ENCODE measurements at places on chromosomes 4 and X.

DNA sequence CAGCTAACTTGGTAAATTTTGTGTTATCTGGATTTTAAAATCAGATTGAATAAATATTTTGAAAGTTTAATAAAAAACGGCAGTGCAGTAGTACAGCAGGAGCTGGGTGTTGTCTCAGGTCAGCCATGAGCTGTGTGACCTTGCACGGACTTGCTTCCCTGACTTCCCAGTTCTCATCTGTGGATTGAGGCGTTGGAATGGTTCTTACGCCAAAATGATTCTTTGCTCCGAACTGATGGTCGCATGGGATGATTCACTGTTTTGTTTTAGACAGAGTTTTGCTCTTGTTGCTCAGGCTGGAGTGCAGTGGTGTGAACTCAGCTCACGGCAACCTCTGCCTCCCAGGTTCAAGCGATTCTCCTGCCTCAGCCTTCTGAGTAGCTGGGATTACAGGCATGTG, 45.0 kb downstream of the RGS12 start:
- DNase-seq: no peak

DNA sequence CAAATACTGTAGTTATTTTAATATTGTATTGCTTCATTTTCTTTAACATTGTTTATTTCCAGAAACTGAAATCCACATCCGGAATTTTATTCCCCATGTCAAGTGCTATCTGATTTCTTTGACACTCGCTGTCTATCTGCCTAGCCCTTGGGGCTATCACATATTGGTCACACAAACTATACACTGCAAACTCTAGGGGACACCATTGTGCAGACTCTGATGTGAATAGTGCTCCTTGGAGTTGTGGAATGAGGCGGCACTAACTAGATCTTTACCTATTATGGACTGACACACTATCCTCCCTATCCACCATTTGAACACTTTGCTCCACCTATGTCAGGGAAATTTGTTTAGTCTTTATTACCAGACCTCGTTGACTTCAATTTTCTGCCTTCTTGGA, 534.5 kb downstream of the GLUD2 start:
- no peak for DNase-seq

DNA sequence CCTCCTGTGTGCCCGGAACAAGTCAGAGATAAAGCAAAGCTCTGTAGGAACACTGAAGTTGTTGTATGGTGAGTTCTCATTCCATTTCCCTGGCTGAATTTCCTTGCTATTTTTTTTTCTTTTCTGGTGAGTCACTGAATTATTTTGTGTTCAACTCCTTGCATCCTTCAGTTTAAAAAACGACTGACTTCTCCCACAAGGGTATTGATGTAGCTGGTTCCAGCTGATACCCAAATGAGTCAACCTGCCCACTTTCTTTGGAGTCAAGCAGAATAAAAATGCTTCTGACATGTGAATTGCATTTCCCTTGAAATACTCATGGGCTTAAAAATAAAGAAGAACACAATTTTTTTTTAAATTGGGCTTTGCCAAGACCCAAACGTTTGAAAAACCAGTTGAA, 85.5 kb downstream of the SHOX start:
- DNase-seq: no peak

DNA sequence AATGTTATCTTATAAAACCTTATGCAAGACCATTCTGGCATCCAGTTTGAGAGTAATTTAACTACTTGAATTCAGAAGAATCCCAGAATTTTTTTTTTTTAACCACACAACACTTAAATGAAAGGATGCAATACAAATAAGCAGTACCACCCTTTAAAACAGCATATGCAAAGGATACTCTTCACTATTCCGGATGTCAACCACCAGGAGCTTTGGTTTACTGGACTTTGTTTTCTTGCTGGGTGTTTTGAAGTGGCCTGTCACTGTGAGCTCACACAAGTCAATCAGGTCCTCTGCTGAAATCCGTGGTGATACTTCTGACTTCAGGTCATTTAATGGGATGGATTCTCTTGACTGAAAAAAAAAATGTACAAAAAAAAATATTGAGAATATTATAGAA, 200.0 kb downstream of the TBCK start:
- no peak for DNase-seq

Data from activated naive CD4-positive, alpha-beta T cell treated with Interleukin-2 at 50 U/mL for 16 hours (primary cell).